ENCODE measurements at places on chromosomes 5 and 9. TPM values are rescaled to one million over a fixed set of nuclear protein-coding genes. Genes with fewer than 3 reads are reported as not detected.

SLC4A9 gene
- total RNA-seq, result 0.21 TPM

TTLL11 gene
- 3.0 TPM for total RNA-seq

ECSCR gene
- total RNA-seq, result not detected

CLIC3 gene
- total RNA-seq, result 4.0 TPM

PRRT1B gene
- not detected for total RNA-seq

UBE2D2 gene
- 67.1 TPM for total RNA-seq

TMEM252 gene
- not detected for total RNA-seq

CFAP77 gene
- not detected for total RNA-seq

SPINK7 gene
- total RNA-seq, result 4.3 TPM

SELENOP gene
- total RNA-seq, result 8.1 TPM

PCDHAC2 gene
- total RNA-seq, result 16.0 TPM

PCDHGB2 gene
- not detected for total RNA-seq
